ENCODE measurements at places on chromosomes 3 and 15. TPM values are rescaled to one million over a fixed set of nuclear protein-coding genes. Genes with fewer than 3 reads are reported as not detected.

Gene GOLGA6L4
- 0.34 TPM for total RNA-seq

Gene HCLS1
- 3.8 TPM for total RNA-seq

Gene C3orf38
- 27.0 TPM for total RNA-seq

Gene WDR6
- total RNA-seq, result 23.9 TPM

Gene RLBP1
- 0.28 TPM for total RNA-seq

Gene PDCD10
- total RNA-seq, result 110 TPM

Gene CDHR4
- total RNA-seq, result not detected

Gene TMEM45A
- 8.5 TPM for total RNA-seq

Gene CPA3
- not detected for total RNA-seq

Gene TWF2
- total RNA-seq, result 51.0 TPM

Gene UBA7
- total RNA-seq, result 0.34 TPM

Gene CLDN18
- total RNA-seq, result not detected

Gene GRK7
- total RNA-seq, result not detected

Gene POLG
- total RNA-seq, result 95.2 TPM

Gene ADAMTS17
- total RNA-seq, result 1.0 TPM

Gene PAQR5
- 0.68 TPM for total RNA-seq

Gene WDR72
- 0.07 TPM for total RNA-seq

All from nasal cavity respiratory epithelium epithelial cell of viscerocranial mucosa (primary cell).